ENCODE measurements at places on chromosomes 16 and 17.

DNA sequence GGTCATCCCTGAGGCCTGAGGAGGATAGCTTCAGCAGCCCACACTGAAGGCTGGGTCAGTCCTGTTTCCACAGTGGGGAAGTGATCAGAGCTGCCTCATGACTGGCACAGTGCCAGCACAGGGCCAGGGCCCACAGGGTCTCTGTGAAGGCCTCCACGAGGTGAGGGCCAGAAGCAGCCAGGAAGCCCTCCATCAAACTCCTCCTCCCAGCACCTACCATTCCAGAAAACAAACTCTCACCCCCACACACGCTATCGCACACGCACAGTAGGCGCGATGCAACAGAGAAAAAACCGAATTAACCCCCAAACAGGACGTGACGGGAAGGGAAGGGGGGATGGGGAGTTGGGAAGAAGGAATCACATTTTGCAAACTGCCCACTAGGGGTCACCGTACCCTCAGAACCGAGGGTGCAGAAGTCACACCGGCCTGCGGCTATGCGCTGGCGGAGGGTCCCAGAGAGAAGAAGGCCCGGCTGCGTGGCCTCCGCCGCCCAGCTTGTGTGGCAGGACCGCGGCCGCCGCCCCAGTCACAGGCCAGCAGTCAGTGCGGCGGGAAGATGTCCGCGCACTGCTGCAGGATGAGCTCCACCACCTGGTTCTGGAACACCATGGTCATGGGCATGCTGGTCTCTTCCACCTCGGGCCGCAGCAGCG, 37.6 kb downstream of the ARHGAP27 start:
- no peak for DNase-seq

GRCh38 chr16:16096121-16096857, 127.0 kb downstream of the ABCC6 start:
- no peak for DNase-seq

DNA sequence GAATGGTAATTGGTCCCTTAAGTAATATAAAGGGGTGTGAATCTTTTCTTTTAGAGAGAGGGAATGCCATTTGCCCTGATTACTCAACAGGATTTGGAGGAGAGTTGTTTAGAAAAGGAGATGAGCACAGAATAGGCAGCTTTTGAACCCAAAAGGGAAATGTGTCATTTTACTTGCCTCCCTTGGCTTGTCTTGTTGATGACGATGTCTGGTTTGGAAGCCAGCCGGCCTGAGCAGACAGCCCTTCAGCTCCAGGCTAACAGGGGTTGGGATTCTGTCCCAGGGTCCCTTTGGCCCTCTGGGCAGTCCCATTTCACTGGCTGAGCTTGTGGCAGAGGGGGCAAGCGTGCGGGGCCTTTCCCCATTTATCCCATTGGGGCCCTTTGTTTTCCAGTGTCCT, 22.3 kb upstream of the PRKAR1A start:
- no peak for DNase-seq

DNA sequence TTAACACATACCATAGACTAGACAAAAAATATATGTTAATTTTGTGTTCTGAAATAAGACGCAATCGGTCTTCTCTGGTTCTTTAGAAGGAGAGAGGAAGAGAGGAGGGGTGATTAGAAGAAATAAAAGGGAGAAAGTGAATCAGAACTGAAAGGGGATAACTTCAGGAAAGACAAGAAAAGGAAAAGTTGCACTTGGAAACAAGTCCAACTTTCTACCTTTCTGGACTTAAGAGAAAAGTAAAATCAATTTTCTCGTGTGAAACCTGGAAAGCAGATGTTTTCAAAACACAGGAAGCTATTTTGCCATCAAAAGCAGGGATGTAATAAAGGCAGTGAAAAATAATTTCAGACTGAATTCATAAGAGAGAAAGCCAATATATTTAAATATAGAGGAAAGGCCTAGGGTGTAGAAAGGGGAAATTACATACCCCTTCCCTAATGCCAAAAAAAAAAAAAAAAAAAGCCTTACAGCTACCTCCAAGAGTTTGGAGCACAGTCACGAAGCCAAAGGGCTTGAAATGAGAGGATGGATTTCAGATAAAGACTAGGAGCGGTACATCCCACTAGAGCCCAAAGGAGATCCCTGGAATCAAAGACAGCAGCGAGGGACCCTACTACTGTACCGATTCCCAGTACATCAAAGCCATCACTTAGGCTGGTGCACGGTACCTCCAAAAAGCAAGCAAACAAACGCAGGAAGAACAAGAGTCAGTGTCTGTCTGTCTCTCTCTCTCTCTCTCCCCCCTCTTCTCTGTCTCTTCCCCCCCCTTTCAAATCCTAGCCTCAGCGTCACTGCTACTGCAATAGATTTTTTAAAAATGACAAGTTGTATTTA, 12.1 kb upstream of the ZFHX3 start:
- DNase-seq: no peak

DNA sequence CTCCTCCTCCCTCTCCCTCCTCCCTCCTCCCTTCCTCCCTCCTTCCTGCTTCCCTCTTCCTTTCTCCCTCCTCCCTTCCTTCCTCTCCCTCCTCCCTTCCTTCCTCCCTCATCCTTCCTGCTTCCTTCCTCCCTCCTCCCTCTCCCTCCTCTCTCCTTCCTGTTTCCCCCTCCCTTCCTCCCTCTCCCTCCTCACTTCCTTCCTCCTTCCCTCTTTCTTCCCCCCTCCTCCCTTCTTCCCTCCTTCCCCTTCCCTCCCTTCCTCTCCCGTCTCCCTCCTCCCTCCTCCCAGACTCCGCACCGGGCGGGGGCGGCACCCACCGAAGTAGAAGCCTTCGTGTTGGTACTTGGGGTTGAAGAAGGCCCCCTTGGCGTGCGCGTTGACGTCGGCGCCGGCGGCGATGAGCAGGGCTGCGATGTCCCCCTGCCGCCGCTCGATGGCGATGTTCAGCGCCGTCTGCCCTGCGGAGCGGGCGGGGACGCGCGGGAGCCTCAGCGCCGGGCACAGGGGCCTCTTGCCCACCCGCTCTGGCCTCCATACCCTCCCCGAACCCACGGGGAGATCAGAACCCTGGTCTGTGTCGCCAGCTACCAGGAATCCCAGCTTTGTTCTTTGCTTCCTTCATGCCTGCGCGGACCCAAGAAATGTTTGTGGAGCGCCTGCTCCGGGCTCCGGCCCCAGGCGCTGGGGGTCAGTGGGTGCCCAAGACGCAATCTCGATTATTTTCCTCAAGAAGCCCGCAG, 22.2 kb downstream of the TRPV3 start:
- DNase-seq: no peak

GRCh38 chr16:82504836-82505235, 121.9 kb upstream of the CDH13 start:
- no peak for DNase-seq
